ENCODE measurements at places on chromosomes 4 and X.

DNA sequence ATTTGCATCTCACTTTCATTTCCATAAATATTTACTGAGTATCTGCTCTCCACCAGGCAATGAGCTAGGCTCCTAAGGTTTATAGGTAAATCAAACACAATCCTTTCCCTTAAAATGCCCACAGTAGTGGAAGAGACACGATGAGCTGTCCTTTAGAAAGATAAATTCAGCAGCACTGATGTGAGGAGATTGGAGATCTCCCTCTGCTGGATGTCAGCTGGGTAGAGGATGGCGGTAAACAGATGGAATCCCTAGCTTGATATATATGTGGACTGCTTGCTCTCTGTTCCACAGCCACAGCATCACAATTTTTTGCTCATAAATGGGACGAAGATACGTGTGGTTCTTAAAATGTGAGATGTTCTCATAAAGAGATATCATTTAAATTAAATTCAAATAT, 216.4 kb upstream of the RASGEF1B start:
- DNase-seq: no peak

- no peak for DNase-seq
These were observed 1.1 kb downstream of the IRAK1 start for GRCh38 chrX:154018518-154019060.

DNA sequence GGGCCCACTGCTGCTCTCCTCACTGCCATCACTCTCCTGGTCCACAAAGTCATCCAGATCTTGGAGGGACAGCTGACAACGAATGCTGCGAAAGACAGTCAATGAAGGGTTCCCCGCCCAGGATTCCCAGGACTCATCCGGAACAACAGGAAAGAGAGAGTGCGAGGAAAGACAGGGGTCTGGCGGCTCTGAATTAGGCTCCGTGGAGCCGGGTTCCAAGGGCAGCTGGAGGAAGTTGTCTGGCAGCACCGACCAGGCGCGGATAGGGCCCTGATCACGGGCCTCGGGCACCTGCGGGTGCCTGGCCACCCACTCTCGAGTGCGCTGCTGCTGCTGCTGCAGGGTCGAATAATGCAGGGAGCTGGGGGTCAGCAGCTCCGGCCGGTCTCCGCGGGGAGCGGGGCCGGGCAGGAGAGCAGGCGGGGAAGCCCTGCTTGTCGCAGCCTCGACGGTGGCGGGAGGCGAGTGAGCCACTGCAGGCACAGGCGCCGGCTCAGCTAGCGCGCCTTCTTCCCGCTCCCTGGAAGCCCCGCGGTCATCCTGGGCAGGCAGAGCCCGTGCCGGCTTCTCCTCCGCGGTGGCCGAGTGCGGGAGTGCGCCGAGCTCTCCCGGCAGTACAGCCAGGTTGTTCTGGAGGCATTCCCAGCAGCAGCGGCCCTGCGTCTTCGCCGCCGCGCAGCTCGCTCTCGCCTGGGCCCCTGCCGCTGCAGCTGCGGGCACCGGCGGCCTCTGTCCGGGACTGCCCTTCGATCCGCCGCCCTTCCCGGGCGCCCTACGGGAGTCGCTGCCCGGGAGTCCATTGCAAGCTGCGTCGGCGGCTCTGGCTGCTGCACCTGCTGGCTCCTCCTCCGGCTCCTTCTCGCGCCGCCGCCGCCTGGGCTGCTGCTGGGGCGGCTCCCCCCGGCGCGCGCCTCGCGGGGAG, 1.1 kb downstream of the SOWAHB start:
- peak; percentile 51 for DNase-seq

- DNase-seq: no peak
These were observed 20.6 kb downstream of the SH3KBP1 start for GRCh38 chrX:19866626-19867410.

DNA sequence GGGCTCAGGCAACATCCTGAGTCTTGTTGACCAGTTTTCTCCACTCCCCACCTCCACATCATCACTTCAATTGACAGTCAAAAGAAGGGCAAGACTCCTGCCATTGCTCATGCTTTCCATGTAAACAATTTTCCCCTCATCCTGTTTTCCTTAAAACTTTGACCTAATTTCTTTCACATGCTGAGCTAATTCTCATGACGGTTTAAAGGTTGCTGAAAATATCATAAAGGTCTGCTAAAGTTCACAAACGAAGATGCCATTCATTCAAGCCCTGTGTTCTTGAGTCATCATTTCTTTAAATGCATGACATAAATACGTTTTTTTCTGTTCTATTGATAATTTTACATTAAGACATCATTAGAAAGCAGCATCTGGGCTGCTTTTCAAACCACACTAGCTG, 353.9 kb downstream of the NKX6-1 start:
- no peak for DNase-seq

- no peak for DNase-seq
These were observed 119.4 kb downstream of the AFAP1 start for GRCh38 chr4:7820031-7820818.

GRCh38 chr4:7649741-7650531, 215.2 kb upstream of the PSAPL1 start:
- peak; percentile 66 for DNase-seq

- DNase-seq: no peak
These were observed 34.4 kb downstream of the AGTR2 start for GRCh38 chrX:116204932-116205331.

GRCh38 chr4:2172627-2173231, 69.2 kb downstream of the HAUS3 start:
- DNase-seq: no peak

DNA sequence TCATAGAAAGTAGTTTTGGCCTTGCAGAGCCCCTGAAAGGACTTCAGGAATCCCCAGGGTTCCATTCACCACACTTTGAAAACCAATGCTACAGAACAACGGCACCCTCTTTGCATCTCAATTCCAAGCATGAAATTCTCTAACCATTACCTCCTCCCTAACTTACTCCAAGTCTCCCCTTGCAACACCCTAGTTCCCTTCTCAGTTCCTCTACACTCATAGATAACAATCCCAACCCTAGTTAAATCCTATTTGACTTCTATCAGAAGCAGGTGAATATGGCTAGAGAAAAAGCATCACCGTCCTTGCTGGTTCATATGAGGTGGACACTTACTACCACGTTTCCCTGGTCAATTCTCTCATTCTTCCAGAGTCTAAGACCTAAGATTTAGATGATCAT, 2.4 kb downstream of the RCHY1 start:
- DNase-seq: no peak

GRCh38 chrX:56000174-56000573, 232.0 kb upstream of the KLF8 start:
- no peak for DNase-seq

DNA sequence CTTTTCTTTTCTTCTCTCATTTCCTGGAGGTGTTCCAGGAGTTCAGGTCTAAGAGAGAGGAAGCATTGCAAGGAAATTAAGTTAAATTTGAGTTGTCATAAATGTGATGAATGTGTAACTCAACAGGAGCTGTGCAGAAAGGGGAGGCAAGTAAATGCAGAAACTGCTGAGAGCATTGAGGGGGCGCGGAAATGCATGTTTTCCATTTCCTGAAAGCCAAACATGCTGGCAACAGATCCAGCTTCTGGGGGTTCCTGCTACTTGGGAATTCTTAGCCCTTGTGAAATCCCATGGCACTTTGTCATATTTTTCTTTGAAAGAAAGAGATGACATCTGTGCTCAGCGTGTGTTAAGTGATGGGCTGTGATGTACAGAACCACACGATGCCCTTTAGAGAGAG, 33.8 kb upstream of the NAP1L5 start:
- no peak for DNase-seq

DNA sequence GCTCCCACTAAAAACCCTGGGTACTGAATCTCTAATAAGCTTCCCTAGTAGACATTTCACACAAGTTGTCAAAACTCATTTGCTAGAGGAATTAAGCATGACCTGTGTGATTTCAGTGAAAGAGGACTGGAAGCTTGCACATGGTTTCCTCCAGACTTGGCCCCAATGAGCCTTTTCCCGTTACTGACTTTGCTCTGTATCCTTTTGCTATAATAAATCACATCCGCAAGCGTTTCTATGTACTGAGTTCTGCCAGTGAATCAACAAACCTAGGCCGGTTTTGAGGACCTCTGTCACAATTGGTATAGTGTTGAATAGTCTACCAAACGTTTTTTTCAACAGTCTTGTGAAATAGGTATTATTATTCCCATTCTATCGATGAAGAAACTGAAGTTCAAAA, 8.2 kb downstream of the ATP11C start:
- DNase-seq: no peak

- no peak for DNase-seq
These were observed 405.5 kb upstream of the NR3C2 start for GRCh38 chr4:148847544-148848255.

DNA sequence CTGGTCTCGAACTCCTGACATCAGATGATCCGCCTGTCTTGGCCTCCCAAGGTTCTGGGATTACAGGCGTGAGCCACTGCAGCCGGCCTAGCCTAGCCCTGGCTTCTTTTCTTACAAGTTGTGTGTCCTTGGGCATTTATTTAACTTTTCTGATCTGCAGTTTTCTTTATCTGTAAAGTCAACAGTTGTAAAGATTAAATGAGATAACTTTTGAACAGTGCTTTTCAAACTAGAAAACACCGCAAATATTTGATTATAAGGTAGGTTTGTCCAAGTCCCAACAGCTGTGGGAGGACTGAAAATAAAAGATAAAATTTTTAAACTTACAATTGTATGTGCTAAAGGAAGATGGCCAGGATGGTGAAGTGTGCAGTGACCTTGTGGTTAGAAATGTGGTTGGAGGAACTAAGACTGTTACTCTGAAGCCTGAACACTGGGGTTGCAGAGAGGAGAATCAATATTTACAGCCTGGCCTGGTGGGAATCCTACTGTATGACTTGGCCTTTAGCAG, 44.8 kb downstream of the GSX2 start:
- no peak for DNase-seq

- DNase-seq: no peak
These were observed 154.1 kb upstream of the CPEB2 start for GRCh38 chr4:14848229-14848628.

GRCh38 chr4:19508442-19508841, 743.3 kb upstream of the SLIT2 start:
- DNase-seq: no peak

DNA sequence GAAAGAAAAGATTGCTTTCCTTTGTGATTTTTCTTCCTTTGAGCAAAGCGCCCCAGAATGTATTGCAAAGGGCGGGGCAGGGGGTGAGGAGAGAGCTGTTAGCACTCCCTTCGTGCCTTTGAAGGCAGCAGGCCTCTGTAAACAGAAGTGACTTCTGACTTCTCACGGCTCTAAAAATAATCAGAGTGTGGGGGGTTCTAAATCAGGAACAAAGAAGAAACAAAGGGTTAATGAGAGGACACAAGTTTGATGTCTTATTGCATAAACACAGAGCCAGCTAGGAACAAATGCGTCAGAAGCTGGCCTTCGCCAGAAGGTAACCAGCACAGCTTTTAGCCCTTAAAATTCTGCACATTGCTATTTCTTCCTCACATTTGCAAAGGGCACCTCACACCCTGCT, 626.2 kb downstream of the MID1IP1 start:
- DNase-seq: no peak

- no peak for DNase-seq
These were observed 116.4 kb upstream of the BEND4 start for GRCh38 chr4:42268824-42269223.

GRCh38 chr4:157096439-157096838, 20.5 kb downstream of the GLRB start:
- no peak for DNase-seq

- DNase-seq: no peak
These were observed 733 bp downstream of the CCNA2 start for GRCh38 chr4:121822796-121823504.
